ENCODE measurements at places on chromosomes 1 and 21.

GRCh38 chr21:31566611-31567010 lies 92.9 kb upstream of the SOD1 start:
- DNase-seq, result no peak

DNA sequence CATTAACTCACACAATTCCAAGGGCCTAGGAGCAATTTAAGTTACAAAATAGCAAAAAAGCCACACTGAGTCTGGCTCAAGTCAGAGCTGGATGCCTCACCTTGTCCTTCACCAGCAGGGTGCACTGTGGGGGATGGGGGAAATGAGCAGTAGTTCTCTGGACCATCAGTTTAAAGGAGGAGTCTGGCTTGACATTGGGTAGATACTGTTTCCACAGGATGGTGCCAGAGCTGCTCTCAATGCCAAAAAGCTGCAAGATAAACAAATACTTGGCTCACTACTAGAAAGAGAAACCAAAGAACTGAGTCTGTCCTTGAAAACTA lies 18.8 kb downstream of the EMC1 start:
- no peak for DNase-seq

GRCh38 chr1:198187973-198188588 lies 31.3 kb downstream of the NEK7 start:
- DNase-seq, result no peak

DNA sequence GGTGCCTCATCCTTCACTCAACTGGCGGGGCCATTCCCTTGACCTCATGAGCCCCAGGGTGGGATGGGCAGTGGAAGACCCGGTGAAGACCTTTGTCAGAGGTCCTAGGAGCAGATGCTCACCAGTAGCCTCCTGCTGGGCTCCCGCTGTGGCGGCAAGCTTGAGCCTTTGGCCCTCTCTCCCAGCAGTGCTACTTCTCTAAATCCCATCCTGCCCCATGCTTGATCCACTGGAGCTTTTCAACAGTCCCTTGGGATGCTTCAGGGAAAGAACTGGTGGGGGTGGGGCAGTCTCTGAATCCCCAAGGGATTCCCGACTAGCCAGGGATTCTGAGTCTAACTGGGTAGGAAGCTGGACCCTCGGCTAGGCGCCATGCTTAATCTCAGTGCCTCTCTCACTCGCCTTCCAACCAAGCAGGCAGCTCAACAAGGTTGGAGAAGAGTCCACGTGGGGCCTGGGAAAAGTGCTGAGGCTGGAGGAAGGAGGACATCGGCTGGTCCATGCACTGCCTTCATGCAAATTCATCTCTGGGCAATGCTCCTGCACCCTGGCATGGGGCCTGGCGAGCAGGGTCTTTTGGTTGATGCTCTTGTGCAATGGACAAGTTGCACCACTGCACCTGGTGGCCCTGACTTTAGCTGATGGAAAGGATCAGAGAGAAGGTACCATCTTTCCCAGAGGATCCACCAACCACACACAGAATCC lies 190.3 kb downstream of the GRIK3 start:
- no peak for DNase-seq

- no peak for DNase-seq
Observed at GRCh38 chr1:18429654-18430053, 51.1 kb upstream of the KLHDC7A start.

DNA sequence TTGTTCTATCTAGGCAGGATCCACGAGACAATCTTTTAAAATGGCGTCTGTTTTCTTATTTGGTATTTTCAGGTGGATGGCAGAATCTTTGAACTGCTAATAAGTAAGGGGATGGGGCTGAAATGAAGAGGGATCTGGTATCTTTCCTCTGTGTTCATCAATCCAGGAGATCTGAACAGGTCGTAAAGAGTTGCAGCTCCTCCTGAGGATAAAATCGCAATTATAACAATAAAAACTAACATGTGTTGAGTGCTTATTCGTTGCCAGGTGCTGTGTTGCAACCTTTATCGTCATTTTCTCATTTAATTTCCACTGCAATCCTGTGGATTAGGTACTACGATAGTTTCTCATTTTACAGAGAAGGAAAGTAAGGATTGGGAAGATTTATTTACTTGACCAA lies 134.6 kb upstream of the DPYD start:
- no peak for DNase-seq

DNA sequence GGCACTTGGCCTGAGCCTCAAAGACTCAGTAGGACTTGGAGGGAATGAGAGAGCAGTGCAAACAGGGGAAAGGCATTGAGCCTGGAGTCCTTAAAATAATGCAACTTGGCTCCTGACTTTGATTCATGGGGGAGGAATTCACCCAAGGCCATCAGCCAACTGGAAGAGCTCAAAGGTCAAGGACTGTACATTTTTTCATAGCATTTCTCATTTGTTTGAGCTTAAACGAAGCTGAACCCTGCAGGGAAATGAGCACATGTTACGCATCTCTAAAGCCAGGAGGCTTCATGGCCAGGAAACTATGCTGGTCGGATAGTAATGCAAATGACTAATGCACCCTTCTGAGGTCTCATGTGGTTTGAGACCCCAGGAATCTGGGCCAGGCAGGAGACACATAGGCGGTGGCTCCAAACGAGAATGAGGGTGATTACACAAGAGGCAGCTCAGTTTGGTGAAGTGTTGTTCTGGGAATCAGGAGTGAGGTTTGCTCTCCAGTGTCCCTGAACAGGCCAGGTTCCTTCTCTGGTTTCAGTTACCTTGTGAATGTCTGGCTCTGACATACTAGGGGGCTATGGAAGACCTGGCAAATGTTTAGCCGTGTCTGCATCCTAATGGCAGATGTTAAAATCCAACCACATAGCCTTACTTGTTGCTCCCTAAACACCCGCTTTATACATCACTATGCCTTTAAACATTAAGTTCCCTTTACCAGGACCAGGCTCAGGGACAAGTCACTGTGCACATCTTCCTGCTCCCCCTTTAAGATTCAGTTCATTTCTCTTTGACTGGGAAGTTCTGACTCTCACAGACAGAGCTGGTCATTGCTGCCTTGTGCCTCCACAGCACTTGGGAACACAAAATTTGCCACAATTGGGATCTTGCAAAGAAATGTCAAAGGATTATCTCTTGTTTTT lies 503.9 kb upstream of the USP24 start:
- no peak for DNase-seq

DNA sequence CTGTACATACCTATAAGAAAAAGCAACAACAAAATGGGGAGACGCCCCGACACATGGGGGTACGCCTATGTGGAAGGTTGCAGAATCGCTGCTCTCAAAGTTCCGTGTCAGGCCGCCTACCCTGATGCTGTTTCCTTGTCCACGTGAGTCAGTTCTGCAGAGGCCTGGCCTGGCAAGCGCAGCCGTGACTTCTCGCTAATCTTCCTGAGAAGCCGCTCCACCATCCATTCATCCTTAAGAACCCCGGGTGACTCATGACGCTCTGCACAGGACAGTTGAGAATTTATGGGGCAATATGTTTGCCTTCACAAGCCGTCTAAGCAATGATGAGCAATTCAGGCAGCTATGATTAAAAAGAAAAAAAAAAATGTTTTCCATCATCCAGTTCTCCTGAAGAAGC lies 122.3 kb upstream of the TMPRSS2 start:
- DNase-seq, result no peak

DNA sequence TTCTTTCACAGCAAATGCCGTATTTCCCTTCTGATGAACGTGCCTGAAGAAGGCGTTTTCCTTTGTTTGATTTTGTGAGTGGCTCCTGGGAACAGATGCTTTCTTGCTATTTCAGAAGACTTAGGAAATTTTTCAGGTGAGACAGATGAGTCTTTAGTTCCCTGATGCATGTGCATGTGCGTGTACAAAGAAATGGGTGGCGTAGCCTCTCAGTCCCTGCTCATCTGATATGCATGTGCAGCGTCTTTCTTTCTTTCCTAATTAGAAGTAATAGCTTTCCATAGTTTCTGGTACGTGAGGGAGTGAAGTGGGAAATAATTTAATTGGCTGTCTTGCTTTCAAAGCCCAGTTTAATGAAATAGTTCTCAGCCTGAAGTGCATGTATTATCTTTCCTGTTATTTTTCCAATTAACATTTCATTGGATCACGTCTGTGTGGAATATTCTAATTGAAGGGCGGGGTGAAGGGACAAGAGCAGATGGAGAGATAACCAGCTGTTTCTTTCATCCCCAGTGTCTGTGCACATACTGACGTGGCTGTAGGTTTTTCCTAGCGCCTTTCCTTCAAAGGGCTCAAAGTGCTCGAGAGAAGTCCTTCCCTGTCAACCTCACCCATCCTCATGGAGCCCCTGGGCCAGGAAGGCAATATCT lies 104.3 kb downstream of the FAM78B start:
- no peak for DNase-seq

GRCh38 chr1:187763465-187763864 lies 934.7 kb downstream of the PLA2G4A start:
- DNase-seq, result no peak

DNA sequence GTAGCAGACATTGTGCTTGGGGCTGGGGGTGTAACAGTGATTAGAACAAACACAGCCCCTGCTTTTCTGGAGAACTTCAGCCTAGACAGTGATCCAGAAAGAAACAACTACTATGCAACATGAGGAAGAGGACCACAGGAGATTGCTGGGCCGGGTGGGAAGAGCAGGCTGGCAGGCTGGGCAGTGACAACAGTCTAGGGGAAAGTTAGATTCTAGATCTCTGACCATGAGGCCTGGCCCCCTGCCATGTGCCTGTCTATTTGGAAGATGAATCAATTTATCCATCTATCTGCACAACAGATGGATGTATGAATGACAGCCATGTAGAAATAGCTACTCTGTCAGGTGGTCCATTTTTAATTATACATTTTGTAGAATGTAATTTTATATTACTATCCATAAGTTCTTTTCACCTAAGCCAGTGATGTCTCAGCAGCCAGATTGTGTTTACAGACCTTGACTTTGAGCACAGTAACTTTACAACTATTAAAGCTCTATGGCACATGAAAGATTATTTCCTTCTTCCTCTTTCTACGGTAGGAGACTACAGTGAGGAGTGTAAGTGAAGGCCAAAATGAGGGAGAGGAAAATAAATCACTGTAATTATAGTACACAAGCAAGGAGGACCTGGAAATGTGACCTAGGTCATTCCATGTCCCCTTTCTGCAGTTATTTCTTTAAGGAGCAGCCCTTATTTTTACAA lies 15.5 kb downstream of the CLIC6 start:
- DNase-seq, result no peak

GRCh38 chr1:118101999-118102398 lies 83.0 kb downstream of the SPAG17 start:
- no peak for DNase-seq

Measured in GM12892 (cell line).